NCI-H2029 treated with DMSO at 0.1 percent for 48 hours (cell line): ENCODE measurements at places on chromosomes 6 and 20.

DNA sequence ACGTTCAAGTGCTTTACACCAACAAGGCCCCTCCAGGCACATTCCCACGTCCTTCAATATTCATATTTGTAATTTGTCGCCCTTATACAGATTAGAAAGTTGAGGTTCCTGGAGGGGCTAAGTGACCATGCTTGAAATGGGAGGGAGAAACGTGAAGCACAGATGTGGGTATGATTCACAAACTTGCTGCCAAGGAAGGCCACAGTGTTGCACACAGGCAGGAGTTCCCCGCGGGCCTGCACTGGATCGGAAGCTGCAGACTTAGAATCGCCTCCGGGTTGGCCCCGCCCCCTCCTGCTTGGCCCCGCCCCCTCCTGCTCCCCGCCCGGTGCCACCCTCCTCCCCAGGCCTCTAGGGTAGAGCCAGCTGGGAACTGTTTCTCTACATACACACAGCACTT, 58.2 kb upstream of the QKI start:
- DNase-seq: no peak

GRCh38 chr20:57379263-57379647, 11.9 kb upstream of the RBM38 start:
- no peak for DNase-seq

DNA sequence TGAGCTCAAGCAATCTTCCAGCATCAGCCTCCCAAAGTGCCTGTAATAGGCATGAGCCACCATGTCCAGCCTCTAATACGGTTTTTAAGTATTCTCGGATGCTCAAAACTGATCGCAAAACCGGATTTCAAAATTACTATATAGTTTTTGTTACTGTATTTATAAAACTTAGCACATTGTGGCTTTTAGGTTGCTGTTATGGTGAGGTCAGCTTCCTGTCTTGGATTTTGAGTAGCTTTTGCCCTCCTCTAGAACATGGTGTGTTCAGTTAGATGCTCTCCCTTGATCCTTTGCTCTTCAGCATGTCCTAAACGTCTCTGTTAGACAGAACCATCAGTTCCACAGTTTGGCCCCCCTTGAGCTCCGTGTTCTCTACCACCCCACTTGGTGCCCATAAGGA, 96.2 kb downstream of the RPP40 start:
- DNase-seq: no peak

DNA sequence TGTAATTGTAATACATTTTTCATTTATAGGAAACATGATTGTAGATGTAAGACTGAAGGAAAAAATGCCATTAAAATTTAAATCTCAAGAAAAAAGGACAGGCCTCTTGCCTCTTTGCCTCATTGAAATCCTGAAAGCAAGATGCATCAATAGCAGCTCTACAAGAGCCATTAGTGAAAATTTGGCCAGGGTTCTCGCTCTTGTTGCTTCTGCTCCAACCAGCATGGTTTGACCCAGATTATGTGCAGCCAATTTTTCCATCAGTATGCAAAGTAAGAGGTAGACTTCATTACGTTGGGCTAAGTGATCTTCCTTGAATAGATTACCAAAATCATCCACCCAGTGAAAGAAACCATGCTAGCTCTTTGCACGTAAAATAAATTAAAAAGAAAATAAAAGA, 106.6 kb downstream of the SGK1 start:
- DNase-seq: no peak

- DNase-seq: no peak
Measured at GRCh38 chr6:170279426-170279825, 11.5 kb downstream of the DLL1 start.

GRCh38 chr6:71139249-71139648, 149.4 kb upstream of the OGFRL1 start:
- DNase-seq: no peak
